ENCODE measurements at places on chromosomes 16 and 17.

GRCh38 chr17:3985846-3986245 is 21.6 kb upstream of the ATP2A3 start:
- DNase-seq, result no peak

GRCh38 chr17:63223212-63223911 is 222.7 kb downstream of the CYB561 start:
- DNase-seq, result no peak

- peak; percentile 97 for DNase-seq
Observed at GRCh38 chr16:25493136-25493811, 198.5 kb upstream of the HS3ST4 start.

DNA sequence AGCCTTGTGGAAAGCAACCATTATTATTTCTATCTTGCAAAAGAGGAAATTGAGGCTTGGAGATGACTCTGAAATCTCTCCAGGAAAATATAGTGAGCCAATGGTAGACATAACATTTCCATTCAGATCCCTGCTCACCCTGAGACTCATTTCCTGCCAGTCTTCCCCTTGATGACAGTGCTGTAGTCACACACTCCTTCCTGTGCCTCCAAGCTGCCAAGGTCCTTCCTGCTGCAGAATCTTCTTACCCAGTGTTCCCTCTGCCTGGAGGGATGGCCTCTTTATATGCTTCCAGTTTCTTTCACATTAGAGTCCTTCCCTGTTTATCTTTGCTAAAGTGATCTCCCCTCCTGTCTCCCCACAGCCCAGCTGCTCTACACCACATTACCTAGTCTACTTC is 648.1 kb downstream of the TOX3 start:
- DNase-seq, result peak; percentile 41

GRCh38 chr16:86222965-86223551 is 287.3 kb upstream of the FOXF1 start:
- DNase-seq, result no peak

DNA sequence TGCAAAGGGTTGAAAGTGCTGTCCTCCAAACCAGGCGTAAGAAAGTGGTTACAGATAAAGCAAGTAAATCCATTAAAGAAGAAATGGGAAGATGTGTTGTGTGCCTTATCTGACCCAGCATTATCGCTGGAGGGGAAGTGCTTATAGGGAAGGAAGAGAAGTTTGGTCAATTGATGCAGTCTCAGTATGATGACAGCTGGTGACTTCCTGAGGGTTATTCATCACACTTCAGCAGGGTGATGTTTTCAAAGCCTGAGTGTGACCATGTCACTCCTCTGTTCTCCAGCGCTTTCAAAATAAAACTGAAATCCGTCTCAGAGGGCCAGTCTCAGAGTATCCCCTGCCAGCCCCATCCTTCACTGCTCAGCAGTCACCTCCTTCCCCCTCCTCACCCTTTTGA is 505.4 kb upstream of the RBFOX1 start:
- no peak for DNase-seq

- DNase-seq, result no peak
Observed at GRCh38 chr16:85384833-85385462, 228.2 kb upstream of the GSE1 start.

GRCh38 chr17:77675816-77676215 is 282.7 kb upstream of the TNRC6C start:
- no peak for DNase-seq

GRCh38 chr16:28917095-28917494 is 7.9 kb downstream of the RABEP2 start:
- DNase-seq, result no peak

GRCh38 chr17:33085256-33085655 is 93.6 kb downstream of the SPACA3 start:
- DNase-seq, result no peak

DNA sequence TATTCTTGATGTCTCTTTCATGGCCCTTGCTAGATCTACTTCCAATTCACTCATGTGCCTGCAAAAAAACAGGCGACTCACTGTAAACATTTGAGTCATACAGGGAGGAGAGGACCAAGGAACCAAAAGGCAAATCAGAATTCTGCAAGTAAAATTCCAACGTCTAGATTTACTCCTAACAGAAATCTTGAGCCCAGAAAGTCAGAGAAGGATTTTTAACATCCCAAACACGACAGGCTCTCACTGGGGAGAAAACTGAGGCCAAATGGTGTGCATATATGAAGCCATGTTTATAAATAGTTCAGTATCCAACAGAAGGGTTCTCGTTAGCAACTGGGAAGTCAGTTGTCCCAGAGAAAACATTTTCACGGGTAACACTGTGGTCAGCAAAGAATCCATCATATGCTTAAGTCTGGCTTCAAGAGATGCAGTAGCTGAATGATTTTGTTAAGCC is 40.1 kb downstream of the LITAF start:
- DNase-seq, result peak; percentile 5

GRCh38 chr17:63927464-63928171 is 4.5 kb downstream of the CD79B start:
- no peak for DNase-seq

- peak; percentile 38 for DNase-seq
Observed at GRCh38 chr16:83733301-83733700, 74.5 kb upstream of the HSBP1 start.
